ENCODE measurements at places on chromosomes 3 and 15.
A peak's percentile ranks its signal among the peaks of the same experiment; 100 is the strongest.

DNA sequence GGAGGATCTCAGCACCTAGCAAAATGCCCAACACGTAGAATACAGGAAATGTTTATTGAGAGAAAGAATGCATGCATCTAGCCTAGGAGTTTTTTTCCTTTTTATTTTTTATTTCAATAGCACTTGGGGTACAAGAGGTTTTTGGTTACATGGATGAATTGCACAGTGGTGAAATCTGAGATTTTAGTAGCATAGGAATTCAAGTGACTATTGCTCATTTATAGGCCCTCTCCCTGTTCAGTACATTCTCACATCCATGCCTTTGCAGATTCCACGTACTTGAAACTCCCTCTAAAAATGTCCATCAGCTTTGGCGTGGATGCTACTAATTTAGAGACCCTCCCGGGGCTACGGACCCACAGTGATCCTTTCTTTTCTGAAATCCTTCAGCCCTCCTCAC is 61.7 kb upstream of the PIAS1 start:
- DNase-seq: no peak

GRCh38 chr3:130904491-130904890 is 10.6 kb downstream of the ATP2C1 start:
- no peak for DNase-seq

GRCh38 chr3:148971401-148972163 is 19.8 kb upstream of the GYG1 start:
- no peak for DNase-seq

GRCh38 chr3:107846279-107846852 is 244.5 kb downstream of the CD47 start:
- peak; percentile 9 for DNase-seq

- no peak for DNase-seq
These were observed 64.5 kb downstream of the THBS1 start for GRCh38 chr15:39645138-39645975.

DNA sequence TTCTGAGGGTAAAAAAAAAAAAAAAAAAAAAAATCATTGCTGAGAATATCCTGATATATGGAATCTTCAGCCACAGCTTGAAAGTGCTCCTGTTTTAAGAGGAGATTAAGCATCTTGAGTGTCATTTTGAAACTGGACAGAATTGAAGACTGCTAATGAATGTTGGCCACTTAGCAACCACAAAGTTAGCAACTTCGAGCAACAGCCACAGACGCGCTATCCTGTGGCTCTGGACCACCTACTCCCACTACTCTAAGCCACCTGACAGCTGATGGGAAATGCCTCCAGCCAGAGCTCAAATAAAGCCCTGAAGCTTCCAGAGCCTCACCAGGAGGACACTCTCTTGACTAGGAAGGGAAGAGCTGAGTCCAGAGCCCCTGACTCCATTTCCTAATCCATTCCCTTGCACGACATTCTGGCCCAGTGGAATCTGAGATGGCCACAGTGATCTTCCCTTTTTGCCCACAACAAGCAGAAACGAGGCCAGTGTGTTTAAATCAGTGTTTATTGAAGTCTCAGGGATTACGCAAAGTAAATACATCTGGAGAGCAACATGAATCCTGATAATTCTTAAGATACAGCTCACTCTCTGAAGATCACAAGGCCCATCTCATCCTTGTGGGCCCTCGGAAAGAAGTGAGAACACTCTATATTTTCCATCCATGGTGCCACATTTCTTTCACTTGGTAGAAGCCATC is 58.6 kb downstream of the TMEM212 start:
- DNase-seq: no peak

DNA sequence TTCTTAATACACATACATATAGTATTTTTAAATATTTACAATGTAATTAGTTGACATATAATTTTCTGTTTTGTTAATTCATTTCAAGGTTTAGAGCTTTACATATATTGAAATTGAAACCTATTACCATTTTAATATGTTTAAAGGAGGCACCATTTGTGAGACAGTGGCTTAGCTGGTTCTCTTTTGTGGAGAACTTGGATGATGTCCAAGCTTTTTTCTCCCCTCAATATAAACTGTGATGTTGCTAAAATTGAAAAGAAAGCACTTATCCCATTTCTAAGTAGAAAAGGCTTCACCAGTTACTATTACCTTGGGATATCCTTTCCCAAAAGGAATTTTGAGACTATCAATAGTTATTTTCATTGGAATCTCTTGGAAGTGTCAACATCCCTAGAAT is 707.2 kb downstream of the NTRK3 start:
- no peak for DNase-seq

DNA sequence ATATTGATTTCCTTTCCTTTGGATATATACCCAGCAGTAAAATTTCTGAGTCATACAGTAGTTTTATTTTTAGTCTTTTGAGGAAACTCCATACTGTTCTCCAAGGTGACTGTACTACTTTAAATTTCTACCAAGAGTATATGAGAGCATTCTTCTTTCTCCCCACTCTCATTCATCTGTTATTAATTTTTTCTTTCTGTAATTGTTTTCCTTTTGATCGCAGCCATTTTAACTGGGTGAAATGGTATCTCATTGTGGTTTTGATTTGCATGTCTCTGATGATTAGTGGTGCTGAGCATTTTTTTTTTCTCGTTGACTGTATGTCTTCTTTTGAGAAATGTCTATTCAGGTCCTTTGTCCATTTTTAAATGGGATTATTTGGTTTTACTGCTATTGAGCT is 18.3 kb upstream of the VGLL3 start:
- no peak for DNase-seq

- no peak for DNase-seq
These were observed 248.1 kb downstream of the NAALADL2 start for GRCh38 chr3:175107231-175107630.

- DNase-seq: peak; percentile 55
These were observed 30.7 kb downstream of the SEMA7A start for GRCh38 chr15:74402873-74403587.

- DNase-seq: no peak
These were observed 537.6 kb downstream of the PLOD2 start for GRCh38 chr3:145623349-145623748.

GRCh38 chr15:89018207-89018606 is 70.0 kb upstream of the ABHD2 start:
- no peak for DNase-seq

DNA sequence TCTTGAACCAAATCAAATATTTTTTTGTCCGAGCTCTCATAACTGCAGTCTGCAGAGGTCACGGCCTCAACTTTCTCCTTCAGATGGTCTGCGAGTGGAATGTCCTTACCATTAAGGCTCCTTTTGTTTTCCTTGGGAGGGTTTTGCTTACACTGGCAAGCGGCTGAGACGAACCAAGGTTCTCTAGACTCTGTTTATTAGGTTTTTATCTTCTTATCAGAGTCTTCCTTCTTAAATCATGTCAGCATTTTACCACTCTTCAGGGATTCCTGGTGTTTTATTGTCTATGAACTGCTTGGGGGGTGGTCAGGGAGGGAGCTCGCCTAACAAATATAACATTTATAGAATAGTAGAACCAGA is 773.7 kb upstream of the NR2F2 start:
- no peak for DNase-seq

DNA sequence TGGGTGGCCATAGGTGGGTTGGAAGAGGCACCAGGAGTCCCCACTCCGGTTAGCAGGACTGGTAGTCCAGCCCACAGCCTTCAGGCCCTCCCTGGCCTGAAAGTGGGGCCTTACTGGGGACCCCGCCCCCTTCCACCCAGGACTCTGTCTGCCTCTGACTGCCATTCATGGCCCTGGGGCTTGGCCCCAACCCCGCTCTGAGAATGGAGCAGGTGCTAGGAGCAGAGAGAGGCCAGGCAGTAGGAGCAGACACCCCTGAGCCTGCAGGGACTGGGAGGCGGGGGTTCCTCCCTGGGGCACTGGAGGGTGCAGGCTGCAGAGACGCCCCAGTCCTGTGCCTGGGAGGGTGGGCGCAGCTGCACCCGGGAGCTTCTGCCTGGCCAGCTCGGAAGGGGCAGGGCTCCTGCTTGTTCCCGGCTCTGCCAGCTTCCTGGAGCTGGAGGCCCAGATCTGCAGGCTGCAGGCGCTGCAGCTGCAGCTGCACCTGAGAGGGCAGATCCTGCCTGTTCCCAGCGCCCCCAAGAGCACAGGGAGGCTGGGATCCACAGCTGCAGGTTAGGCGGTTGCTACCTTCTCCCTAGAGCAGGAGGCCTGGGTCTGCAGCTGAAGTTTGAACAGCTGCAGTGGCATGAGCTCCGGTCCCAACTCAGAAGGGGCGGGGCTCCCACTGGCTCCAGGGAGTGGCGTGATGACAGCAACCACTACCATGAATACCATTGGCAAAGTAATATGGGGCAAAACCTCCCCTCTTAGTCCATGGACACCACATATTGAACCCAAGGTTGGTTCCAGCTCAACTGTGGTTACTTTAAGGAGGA is 194.7 kb downstream of the SQOR start:
- DNase-seq: no peak

GRCh38 chr3:121155028-121155427 is 247.0 kb downstream of the STXBP5L start:
- DNase-seq: no peak

DNA sequence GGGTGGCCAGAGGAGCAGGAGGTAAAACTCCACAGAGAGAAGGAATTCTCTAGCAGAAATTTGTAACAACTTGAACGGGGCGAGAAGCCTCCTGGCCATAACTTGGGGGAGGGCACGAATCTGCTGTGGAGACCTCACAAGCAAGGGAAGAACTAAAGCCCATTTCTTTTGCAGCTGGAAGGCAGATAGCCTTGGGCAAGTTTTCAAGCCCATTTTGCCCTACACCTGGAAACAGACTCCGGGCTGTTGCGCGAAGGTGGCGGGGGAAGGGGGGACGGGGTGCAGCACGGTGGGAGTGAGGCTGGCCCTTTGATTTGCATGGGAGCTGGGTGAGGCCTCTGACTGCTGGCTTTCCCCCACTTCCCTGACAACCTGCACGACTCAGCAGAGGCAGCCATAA is 168.8 kb downstream of the MEGF11 start:
- DNase-seq: no peak

DNA sequence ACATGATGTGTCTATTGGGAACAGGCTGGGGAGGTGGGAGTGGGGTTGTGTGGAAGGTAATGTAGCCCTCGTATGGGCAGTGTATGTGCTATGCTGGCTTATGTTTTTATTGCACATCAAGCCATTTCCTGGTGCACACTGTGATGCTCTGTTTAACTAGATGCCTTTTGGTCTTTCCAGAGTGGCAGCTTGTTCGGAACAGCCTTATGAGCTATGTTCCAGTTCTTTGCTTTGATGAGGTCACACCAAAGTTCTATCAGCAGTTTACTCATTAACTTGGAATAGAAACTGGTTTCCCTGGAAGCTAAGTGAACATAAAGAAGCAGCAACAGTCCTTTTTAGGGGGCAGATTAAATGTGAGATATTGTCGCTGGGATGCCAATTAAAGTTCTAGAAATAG is 133.9 kb downstream of the DIPK2A start:
- no peak for DNase-seq

- no peak for DNase-seq
These were observed 105.5 kb upstream of the SMAD3 start for GRCh38 chr15:66959875-66960274.

- DNase-seq: peak; percentile 22
These were observed at the start of gene APBA2 for GRCh38 chr15:28885630-28886430. Gene APBA2 (plus strand): TSS chr15:28885974. CDS start chr15:29053885, 167,911 bp downstream.

- DNase-seq: no peak
These were observed 63.4 kb downstream of the SNRK start for GRCh38 chr3:43349716-43350115.

DNA sequence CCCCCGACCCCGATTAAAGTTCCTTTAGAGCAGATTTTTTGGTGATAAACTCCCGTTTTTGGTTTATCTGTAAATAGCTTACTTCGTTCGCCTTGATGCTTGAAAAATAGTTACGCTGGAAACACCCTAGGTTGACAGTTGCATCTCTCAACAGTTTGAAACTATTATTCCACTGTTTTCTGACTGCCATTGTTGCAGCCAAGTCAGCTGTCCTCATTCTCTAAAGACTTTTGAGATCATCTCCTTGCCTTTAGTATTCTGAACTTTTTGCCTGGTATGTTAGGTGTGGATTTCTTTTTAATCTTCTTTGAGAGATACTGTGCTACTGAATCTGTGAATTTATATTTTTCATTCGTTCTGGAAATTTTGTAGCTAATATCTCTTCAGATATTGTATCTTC is 122.7 kb upstream of the NSMCE3 start:
- DNase-seq: no peak

GRCh38 chr15:24848050-24848449 is 106.7 kb upstream of the SNRPN start:
- DNase-seq: no peak

DNA sequence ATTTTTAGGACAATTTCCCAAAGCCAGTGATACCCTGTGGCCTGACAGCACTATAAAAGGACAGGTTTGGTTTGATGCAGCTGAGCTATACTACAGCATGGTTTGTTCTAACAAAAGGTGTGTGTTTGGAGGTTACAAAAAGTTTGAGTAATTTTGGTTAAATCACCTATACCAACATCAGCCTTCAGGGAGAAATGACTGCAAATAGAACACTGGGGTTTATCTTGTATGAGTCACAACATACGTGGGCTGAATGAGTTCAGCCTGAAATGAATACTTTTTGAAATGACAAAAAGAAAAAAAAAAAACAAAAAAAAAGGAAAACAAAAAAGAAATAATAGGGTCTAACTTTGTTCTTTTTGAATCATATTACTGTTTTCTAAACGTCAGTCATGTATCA is 345.7 kb downstream of the CNTN3 start:
- no peak for DNase-seq

GRCh38 chr15:31365655-31366127 is 39.1 kb downstream of the KLF13 start:
- no peak for DNase-seq

DNA sequence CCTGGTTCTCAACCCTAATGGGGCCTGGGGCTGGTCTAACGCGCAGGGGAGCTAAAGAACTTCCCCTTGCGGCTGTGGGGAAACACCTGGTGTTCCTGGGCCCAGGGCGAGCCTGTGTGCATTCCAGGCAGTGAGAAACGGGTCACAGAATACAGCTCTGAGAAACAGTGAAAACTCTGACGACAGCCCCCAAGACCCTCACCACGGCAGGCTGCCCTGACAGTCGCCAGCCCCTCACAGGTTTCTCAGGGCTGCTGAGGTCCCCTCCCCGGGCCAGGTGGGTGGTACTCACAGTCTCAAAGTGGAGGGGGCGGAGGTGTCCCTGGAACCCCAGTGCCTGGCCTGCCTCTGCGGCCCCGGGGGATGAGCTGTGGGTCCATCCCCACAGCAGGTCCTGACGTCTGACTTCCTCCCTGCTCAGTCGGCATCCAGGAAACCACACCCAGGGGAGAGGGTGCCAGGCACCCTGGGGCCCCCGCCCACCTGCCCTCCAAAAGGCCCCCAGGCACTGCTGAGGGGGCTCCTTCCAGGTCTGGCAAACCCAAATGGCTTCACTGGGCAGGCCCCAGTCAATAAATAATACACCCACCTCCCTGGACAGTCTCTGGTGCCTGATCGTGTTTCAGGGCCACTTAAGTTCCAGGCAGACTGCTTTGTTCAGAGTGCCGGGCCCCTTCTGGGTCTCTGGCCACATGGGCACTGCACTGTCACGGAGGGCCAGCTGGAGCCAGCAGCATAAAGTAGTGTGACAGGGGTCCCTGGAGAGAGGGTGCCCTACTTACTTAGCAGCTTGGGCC is 57.7 kb downstream of the IQSEC1 start:
- no peak for DNase-seq

All from stimulated activated CD8-positive, alpha-beta memory T cell treated with anti-CD3 and anti-CD28 coated beads, Interleukin-15, amount 100 ng/mL, for 24 hours (primary cell).